Cardiac ventricle fibroblast (primary cell): ENCODE measurements at places on chromosomes 1 and 21. TPM values are rescaled to one million over a fixed set of nuclear protein-coding genes. Genes with fewer than 3 reads are reported as not detected.

WDR64 gene
- total RNA-seq = not detected in 2 replicates

DDR2 gene
- 95.1 and 106 TPM in 2 replicates for total RNA-seq

LCE1E gene
- not detected in 2 replicates for total RNA-seq

DPYD gene
- 74.8 and 80.1 TPM in 2 replicates for total RNA-seq

DBT gene
- total RNA-seq = 7.2 and 9.8 TPM in 2 replicates

TEKT2 gene
- total RNA-seq = not detected in 2 replicates

ELAVL4 gene
- not detected in 2 replicates for total RNA-seq

C1orf105 gene
- not detected in 2 replicates for total RNA-seq

IL19 gene
- not detected in 2 replicates for total RNA-seq

ST6GALNAC3 gene
- total RNA-seq = 0.31 and 0.88 TPM in 2 replicates

MYBPH gene
- total RNA-seq = 1.0 and 1.3 TPM in 2 replicates
